ENCODE measurements at places on chromosomes 6 and 20.

- no peak for DNase-seq
Observed at GRCh38 chr6:127182501-127182900, 64.0 kb downstream of the RSPO3 start.

DNA sequence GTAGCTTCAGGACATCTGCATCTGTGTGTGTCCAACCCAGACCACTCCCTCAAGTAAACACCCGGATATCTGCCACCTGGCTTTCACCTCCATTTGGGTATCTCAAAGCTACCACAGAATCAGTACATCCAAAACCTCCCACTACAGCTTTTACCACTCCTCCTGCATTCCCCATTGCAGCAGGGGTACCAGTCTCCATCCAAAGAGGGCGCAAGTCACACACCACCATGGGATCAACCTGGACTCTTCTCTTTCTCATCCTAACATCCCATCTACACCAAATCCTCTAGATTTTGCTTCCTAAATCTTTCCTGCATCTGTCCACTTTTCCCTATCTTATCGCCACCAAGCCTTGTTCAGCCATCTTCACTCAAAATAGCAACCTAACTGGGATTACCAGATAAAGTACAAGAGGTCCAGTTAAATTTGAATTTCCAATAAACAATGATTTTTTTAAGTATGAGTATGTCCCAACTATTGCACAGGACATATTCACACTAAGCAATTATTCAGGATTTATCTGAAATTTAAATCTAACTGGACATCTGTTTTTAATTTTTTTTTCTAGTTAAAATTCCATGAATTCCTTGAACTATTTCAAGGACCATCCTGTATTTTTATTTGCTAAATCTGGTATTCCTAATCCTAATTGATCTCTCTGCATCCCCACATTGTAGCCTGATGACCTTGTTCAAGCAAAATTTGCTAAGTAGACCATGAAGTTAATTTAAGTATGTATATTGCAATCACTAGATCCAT, 164.3 kb upstream of the MLN start:
- no peak for DNase-seq

DNA sequence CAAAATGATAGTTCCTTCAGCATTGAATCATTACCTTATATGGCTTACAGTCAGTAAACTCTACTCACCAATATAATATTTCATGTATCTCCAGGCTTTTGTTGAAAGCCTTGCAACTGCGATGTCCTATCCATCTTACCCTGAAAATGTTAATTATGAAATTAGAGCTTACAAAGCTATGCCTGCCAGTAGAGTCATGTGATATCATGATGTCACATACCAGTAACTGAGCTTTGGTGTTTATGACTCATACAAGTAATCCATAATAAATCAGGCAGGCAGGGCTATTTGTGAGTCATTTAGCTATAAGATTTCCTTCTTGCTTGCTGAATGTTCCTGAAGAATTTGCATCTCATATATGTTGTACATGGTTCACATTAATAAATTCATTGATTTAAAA, 44.9 kb upstream of the FAM83B start:
- DNase-seq, result no peak

- no peak for DNase-seq
Observed at GRCh38 chr6:148440877-148441453, 98.3 kb downstream of the SASH1 start.

DNA sequence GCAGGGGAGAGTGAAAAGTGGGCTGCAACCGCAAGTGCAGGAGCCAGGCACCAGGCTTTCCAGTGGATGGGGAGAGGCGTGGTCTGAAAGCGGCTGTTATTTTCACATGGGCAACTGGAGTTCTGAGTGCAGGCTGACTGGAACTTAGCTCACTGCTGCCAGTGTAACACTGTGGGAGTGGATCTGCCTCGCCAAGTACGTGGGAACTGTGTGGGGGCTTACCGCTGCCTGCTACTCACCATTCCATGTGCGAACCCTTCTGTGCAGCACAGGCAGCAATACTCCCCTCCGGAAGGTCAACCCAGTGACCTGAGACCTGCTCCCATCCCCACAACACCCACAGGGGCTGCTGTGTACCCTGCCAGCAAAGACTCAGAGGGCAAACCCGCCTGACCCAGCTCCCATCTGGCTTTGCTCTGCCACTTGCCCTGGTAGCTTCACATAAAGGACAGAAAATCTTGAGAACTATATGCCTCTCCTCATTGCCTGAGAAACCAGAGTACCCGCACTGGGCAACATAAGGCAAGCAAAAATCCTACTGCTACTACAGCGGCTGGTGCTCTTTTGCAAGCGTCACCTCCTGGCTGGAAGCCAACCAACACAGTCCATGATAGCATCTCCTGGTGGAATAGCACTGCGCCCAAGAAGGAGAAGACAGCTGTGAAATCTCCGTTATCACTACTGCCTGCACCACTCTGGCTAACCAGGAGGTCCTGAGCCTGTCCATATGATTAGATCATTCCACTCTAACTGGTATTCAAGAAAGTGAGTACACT, 54.4 kb upstream of the SIRPG start:
- no peak for DNase-seq

DNA sequence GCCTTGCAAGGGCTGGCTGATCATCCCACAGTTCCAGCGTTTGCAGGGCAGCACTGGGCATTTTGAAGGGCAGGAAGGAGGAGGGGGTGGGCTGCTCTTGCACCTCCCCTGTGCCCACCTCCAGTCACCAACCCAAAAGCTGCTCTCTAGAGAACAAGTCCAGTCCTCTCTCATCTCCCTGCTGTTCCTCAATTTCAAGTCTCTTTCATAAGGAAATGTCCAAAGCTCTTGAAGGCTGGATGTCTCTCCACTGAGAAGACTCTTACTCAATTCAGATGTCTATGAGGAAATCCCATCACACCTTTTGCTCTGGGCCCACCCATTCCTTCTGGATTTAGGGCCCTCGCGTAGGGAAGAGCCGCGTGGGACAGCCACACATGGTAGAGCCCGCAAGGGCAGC, 31.7 kb downstream of the WRNIP1 start:
- no peak for DNase-seq

- no peak for DNase-seq
Observed at GRCh38 chr6:157452096-157452495, 71.1 kb downstream of the ZDHHC14 start.

- DNase-seq, result peak; percentile 71
Observed at GRCh38 chr6:157823001-157823527, at the start of gene SNX9. TSS of gene SNX9 (plus strand) at chr6:157823246. CDS start at chr6:157823435, 189 bp downstream.

GRCh38 chr6:161292145-161292544, 18.3 kb upstream of the AGPAT4 start:
- no peak for DNase-seq

DNA sequence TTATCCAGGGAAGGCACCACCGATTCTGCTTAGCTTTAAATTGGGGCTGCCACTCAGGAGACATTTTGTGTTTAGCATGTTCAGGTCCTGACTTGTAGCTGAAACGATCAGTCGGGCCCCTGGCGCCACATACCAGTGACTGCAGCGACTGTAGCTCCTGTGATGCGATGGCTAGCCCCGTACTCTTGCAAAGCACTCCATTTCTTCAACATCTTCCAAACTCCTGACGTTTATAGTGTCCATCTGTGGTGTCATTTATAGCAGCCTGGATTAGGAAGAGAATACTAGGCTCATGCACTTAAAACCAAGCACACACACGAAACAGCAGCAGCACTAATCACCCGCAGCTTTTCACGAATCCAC, 13.0 kb downstream of the POU3F2 start:
- DNase-seq, result no peak

GRCh38 chr6:67897998-67898607, 737.0 kb upstream of the ADGRB3 start:
- no peak for DNase-seq

GRCh38 chr6:46174904-46175303, 4.1 kb upstream of the ENPP5 start:
- DNase-seq, result no peak

DNA sequence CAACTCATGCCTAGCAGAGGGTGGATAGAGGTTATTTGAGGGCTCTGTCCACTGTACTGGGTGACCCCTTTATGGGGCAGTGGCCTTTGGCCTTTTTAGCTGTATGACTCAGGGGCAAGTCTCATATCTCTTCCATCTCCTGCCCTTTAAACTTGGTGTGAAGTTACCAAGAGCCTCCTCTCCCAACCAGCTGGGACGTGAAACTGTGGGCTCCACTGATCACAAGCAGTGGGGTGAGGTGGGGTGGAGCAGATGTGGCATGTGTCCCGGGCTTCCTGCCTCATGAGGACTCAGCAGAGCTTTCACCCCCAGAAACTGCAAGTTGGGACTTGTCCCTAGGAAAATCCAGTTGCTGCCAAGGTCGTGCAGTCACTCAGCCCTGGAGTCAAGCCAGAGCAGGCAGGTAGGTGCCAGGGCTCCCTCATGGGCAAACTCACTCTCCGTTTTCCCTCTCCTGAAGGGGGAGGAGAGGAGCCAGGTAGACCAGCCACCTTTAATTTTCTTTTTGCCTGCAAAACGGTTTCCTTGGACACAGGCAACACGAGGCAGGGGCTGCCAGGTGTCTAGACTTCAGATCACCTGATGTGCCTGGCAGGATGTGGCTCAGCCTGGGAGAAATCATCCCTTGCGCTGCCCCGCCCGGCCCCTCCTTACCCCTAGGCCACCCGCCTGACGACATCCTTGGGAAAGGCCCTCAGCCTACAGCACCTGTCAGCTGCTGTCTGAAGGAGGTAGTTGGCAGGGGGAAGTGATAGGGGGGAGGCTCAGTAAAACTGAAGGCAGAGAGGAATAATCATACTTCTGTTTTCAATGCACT, 4.0 kb downstream of the CDKN1A start:
- no peak for DNase-seq

DNA sequence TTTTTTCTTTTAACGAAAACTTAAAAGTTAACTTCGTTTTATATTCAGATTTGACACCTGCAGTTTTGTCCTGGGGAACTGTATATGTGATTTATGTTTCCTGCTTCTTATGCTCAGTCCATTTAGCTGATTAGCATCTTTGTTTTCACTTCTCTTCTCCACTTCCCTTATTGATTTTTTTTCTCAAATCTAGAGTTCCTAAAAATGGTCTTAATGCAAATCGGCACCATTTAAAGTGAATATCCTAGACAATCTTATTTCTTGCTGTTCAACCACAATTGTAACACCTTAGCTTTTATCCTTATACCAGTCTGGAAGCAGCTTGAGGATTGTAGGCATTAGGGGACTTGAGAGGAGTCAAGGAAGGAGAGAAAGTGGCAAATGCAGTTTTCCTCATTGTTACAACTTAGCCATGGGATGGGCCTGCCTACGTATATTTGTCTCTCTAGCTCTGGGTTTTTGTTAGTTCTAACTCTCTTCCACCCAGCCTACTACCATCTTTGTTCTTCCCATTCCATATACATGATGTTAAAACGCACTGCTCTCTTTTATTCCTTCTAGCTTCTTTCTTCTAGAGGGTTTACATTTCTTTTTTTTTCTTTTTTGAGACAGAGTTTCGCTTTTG, 8.5 kb downstream of the QRSL1 start:
- DNase-seq, result no peak

- no peak for DNase-seq
Observed at GRCh38 chr6:161050134-161050765, 58.7 kb downstream of the MAP3K4 start.

- no peak for DNase-seq
Observed at GRCh38 chr6:91719414-91719813, 1132.5 kb upstream of the MAP3K7 start.

GRCh38 chr6:47323321-47323720, 13.6 kb upstream of the TNFRSF21 start:
- DNase-seq, result no peak

DNA sequence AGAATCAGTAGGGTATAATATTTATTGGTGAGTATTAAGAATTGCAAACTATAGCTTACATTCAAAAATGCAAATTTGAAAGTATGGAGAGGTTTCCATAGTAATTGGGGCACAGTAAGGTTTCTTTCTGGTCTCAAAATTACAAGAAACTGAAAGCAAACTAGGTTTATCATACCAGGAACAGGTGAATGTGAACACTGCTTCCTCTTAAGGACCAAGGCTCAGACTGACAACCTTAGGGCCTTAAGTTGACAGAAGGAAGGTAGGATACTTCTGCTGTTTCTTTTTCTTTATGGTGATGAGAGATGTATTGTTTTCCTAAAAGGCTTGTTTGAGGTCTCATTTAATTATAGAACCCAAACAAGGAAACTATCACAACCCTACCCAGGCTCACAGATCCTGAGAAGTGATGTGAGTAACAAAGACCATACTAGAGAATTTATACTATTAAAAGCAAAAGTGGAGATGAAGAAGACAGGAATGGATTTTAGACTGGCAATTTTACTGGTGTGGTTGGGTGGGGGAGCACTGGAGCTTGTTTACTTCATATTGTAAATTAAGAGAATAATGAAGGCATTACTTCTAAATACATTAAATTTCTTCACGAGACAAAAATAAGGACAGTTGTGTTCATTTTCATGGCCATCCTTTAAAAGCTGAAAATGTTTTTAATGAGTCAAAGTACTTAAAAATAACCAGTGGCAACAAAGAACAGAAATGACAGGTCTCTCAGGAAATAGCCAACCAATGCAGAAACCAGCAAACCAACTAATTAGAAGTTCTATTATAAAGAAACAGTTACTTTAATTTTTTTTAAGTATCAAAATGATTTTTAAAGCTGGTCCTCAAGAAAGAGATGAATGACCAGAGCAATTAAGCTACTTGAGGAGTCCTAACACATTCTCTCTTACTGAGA, 21.3 kb downstream of the STAU1 start:
- DNase-seq, result no peak

- DNase-seq, result no peak
Observed at GRCh38 chr6:142014515-142014914, 118.2 kb upstream of the GJE1 start.

- no peak for DNase-seq
Observed at GRCh38 chr6:52594221-52594620, 17.4 kb upstream of the TRAM2 start.

DNA sequence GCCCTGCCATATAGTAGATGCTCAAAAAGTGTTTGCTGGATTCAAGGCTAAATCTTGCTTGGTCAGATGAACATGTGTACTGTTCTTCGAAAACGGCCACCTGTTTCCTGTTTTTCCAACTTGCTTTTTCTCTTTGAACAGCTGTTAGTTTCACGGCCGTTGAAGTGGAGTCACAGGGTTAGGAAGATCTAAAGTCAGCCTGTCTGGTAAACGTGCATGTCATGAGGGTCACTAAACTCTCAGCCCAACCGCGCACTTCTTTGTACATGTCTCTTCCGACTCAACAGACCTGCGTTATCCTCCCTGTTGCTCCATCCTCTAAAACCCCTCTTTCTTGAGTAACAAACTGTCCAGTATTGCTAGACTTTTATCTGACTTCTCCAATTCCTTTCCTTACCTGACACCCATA, 93.2 kb upstream of the MAN1A1 start:
- no peak for DNase-seq

DNA sequence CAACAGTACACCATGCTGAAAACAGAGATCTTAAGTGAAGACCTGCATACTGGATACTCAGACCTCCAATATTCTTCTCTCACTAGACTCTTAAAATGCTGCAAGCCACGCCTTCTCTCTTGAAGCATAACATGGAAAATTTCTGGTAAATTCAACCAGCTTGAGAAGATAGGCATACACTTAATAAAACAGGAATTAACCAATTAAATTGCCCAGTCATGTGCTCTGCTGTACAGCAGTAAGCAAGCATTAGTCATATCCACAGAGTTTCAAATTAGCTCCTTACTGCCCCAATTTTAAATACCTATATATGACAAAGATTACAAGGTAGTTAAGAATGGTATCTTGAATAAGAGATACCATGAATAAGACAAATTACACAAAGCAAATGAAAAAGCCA, 53.8 kb downstream of the C6orf58 start:
- no peak for DNase-seq
